Cardiac septum (tissue), 1 donor: ENCODE measurements at places on chromosomes 6 and 20. TPM values are rescaled to one million over a fixed set of nuclear protein-coding genes. Genes with fewer than 3 reads are reported as not detected.

Gene PTCRA
- not detected for total RNA-seq

Gene SLC22A7
- total RNA-seq, result not detected

Gene PRND
- 0.08 TPM for total RNA-seq

Gene GTPBP2
- 27.9 TPM for total RNA-seq

Gene COL11A2
- total RNA-seq, result 1.7 TPM

Gene ARMH2
- not detected for total RNA-seq

DNA sequence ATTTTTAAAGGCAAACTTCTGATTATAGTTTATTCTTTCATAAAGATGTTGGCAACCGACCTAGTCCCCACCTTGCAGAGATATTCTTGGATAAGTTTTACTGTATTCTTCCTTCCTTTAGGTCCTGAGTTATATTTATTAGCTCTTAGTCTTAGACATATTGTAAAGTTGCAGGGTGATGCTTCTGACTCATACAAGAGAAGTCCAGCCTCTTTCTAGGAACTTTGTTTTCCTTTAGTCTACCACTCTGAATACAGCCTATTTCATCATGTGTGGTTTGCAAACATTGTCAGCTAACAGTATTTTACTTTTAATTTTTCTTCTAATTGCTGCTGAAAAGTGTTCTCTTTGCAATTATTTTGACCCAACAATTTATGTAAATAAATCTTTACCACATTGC, 686.7 kb downstream of the COL12A1 start:
- no peak for DNase-seq

DNA sequence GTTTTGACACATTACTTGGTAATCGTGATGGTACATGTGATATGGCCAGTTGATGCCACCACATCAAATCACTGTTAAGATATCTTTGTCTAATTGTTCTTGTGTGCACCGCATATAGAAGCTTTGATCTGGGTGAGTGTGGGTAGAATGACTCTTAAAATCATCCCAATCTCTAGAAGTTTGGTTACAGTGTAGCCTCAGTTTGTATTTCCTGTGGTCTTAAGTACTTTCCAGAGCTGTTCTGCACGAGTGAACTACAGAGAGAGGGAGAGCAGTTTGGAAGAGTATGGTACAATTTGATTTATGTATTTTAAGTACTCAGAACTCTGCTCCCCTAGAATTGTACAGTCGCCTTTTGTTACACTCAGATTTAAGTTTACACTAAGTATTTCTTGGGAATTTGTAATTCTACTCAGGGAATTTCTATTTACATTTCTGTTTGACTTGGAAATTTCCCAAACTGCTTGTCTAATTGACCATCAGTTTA, 37.5 kb downstream of the SNX9 start:
- DNase-seq, result no peak

DNA sequence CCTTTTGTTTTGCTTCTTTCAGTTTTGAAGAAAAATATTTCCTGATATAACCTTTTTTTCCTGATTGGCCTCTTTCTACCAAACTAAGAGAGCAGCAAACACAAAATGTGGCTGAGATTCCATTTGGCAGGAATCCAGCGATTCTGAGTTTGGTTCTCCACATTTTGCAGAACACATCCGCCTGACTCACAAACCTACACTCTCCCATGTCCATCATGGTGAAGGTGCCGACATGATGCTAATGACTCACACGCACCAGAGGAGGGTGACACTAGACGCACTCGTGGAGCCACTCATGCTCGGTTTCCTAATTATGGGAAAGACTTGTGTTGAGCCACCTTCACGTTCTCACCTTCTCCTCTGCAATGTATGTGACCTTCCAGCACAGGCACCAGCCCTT, 45.9 kb upstream of the DUSP22 start:
- no peak for DNase-seq

DNA sequence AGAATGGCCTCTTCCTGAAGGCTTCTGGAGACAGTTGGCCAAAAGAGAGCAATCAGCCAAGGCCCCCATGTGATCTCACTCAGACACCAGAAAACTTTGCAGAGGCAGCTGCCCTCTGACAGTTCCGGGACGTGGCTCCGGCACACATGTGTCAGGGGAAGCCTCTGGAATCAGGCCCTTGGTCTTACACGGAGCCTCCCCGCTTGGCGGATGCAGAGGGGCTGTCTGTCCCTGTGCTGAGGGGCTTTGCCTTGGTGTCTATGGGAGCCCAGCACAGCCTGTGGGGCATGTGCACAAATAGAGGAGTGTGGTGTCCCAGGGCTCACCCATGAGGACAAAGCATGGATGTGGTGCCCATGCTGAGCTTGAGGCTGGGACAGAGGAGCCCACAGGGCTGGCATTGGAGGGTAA, 13.8 kb downstream of the SIGLEC1 start:
- no peak for DNase-seq

- DNase-seq, result no peak
Observed at GRCh38 chr20:8368670-8369069, 236.6 kb downstream of the PLCB1 start.

GRCh38 chr20:3616250-3616649, 46.9 kb downstream of the GFRA4 start:
- DNase-seq, result no peak

DNA sequence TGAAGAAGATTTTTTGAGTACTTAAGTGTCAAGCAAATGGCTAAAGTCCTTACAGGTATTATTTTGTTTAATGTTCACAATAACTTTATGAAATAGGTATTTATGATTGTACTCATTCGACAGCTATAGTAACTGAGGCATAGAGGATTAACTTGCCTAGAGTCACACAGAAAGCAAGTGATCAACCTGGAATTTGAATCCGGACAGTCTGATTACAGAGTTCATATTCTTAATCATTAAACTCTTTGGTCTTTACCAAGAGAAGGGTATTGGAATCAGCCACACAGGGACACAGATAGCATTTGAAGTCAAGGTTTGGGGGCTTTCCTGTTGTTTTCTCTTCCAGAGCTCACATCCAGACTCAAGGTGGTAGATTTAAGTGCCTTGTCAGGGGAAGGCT, 69.7 kb downstream of the ISM1 start:
- no peak for DNase-seq

DNA sequence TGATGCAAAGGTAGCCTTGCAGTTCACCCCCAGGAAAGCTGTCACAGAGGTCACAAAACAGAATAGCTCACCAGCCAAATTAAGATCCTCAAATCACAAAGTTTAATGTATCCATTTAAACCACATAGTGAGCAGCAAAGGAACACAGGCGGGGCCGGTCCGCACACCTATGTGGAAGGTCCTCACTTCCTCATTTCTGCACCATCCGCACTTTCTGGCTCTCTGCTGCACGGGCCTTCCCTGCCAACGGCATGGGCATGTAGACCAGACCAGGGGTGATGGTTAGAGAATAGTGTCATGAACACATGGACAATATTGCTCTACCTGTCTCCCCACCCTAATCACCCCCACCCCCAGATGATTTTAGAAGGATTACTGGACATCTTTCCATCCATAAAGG, 12.1 kb upstream of the TBXT start:
- DNase-seq, result no peak

- peak; percentile 81 for DNase-seq
Observed at GRCh38 chr6:158231551-158232315, 63.6 kb downstream of the GTF2H5 start.

DNA sequence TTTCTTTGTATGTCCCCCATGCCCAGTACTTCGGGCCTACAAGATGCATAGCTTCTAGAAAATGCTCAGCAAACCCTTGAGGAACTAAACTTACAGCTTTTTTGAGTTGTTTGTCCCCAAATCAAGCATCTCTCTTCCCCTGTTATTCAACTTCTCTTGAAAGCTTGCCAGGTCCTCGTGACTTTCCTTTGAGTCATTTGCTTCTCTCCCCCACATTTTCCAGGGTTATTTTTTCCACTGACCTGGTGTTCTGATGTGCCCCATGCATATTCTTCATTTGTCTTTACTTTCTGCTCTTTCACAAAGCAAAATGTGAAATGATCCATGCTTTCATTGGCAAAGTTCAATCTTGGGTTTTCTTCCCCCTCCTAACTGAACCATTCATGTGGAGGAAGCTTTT, 204.8 kb downstream of the TFAP2A start:
- no peak for DNase-seq

GRCh38 chr6:145015739-145016558, 719.4 kb downstream of the EPM2A start:
- no peak for DNase-seq

- no peak for DNase-seq
Observed at GRCh38 chr6:138188278-138188941, 26.7 kb downstream of the ARFGEF3 start.

DNA sequence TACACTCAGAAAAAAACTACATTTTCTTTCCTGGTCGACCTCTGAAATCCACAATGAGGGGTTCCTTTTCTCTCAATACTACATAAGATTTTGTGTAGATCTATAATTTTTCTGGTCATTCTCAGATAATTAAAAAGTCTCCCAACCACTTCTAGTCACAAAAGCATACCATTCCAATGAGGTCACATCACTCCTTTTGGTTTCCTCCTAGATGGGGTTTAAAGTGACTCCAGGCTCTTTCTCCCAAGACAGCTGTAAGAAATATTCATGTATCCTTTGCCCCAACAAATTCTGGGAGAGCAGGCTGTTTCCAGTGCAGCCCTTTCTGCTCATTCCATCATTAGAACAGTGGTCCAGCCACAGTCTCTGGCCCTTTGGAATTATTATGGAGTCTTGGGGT, 43.1 kb upstream of the BEND6 start:
- no peak for DNase-seq

- DNase-seq, result no peak
Observed at GRCh38 chr6:162856885-162857284, 129.1 kb downstream of the PACRG start.

- no peak for DNase-seq
Observed at GRCh38 chr6:2829253-2829652, 12.4 kb downstream of the SERPINB1 start.

GRCh38 chr6:128919412-128920180, 36.7 kb downstream of the LAMA2 start:
- no peak for DNase-seq

GRCh38 chr6:33372526-33373123, 19.0 kb upstream of the KIFC1 start:
- DNase-seq, result no peak

- DNase-seq, result no peak
Observed at GRCh38 chr6:144219056-144219685, 66.0 kb upstream of the UTRN start.

DNA sequence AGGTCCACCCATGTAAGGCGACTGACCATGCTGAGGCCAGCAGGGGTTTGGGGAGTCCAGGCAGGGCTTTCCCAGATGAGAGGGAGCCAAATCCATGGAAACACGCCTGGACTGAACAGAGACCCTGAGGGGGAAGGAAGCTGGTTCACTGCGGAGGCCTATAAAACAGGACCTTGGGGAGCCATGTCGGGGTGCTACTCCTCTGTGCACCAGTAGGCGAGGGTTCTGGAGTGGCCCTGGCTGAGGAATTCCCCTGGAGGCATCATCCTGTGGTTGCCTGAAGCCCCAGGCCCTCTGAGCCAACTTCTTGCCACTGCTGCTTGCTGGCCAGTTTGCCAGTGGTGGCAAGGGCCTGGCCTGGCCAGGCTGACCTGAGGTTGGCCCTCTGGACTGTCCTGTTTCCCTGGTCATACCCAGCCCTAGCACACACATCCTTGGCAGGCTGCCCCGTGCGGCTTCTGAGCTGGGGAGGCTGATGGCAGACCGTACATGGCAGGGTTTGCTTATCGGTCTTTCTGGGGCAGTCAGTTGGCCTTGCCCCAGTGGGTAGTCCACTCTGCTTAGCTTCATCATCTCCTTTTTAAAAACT, 2.2 kb upstream of the LRRN4 start:
- no peak for DNase-seq

GRCh38 chr6:123323452-123324329, 313.1 kb downstream of the TRDN start:
- no peak for DNase-seq

DNA sequence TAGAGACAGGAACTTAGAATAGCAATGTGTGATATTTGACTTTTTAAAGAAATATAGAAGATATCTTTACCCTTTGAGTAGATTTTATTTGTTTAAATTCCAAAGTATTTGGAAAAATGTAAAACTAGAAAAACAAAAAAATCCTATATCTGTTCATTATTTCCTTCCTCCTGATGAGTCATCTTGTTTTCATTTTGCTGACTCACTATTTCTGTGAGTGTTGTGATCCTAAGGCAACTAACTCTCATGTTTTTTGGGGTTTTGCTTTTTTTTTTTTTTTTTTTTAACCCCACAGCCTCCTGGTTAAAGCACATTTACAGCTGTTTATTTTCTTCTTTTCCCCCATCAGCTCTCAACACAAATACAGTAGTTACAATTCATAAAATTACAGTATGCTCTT, 37.8 kb upstream of the THEMIS start:
- DNase-seq, result no peak

- no peak for DNase-seq
Observed at GRCh38 chr6:166778776-166779175, 151.7 kb upstream of the RPS6KA2 start.
